Non-pigmented ciliary epithelial cell (primary cell): ENCODE measurements at places on chromosomes 12 and 14.

DNA sequence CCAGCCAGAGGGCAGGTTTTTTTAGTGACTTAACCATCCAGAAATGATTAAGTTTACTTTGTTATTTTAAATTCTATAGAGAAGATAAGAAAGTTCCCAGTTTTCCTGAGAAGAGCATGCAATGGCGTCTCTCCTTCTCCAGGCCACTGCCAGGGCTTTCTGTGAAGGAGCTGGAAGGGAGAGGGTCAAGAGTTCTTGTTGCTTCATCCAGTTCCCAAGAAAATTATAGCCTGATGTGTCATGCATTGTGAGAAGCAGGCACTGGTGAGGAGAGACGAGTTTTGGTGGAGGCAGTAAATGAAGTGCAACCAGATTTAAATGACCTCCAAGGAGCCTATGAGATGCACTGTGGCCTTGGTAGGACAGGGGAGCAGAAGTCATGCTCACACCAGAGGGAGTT is 14.2 kb downstream of the ELK3 start:
- DNase-seq: peak; percentile 71

GRCh38 chr12:57726151-57726883 is 12.2 kb downstream of the AGAP2 start:
- DNase-seq: no peak

- DNase-seq: no peak
These were observed 25.4 kb downstream of the DNAH10 start for GRCh38 chr12:123787466-123787865.

DNA sequence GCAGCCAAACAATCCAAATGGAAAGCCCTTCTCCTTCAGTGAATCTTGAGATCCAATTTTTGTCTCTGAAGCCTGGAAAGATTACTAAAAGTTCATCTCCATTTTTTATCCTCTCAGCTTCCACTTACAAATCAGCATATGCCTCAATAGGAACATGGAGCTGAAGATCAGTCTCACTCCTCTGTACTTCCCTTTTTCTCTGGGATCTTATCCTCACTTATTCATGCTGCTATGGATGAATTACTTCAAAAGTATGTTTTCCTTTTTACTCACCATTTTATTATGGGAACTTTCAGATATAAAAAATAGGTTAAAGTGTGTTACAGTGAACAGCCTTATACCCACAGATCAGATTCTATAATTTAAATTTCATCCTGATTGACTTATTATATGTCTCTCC is 14.4 kb upstream of the NTF3 start:
- DNase-seq: no peak

DNA sequence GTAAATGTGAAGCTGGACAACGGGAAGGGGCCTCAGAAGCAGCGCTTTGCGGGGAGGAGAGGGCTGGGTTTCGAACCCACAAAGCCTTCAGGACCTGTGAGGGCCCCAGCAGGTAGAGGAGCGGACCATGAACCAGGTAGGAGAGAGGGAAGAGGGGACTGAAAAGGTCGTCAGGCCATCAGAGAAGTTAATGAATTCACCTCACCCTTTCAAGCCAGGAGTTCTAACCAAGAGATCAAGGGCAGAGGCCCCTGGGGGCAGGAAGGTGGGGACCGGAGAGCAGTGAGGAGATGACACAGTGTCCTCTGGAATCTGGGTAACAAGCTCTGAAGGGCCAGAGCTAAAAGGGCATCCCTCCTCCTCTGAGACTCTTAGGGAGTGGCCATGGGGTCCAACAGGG is 19.4 kb downstream of the SERPINA1 start:
- DNase-seq: no peak

- no peak for DNase-seq
These were observed 30.9 kb downstream of the ERGIC2 start for GRCh38 chr12:29350080-29350479.

- DNase-seq: no peak
These were observed 126.8 kb upstream of the MAX start for GRCh38 chr14:65228956-65229747.

DNA sequence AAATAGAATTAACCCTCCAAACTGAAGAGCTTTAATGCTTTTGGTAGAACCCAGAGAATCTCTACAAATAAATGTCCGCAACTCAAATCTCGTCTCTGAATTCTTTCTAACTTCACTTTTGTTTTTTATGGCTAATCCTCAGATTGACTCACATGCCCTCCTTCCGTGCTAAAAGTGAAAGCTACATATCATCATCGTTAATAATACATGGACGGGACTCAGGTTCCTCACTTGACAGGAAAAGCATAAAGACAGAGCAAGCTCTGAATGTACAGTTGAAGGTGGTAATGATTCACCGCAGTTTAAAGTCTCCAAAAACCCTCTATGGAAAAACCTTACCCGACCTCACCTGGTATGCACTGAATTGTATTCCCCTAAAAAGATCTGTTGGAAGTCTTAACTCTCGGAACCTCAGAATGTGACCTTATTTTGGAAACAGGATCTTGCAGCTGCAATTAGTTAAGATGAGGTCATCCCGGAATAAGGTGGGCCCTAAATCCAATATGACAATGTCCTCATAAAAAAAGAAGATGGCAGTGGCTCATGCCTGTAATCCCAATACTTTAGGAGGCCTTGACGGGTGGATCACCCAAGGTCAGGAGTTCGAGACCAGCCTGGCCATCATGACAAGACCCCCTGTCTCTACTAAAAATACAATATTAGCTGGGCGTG is 147.4 kb upstream of the FOXN3 start:
- no peak for DNase-seq

DNA sequence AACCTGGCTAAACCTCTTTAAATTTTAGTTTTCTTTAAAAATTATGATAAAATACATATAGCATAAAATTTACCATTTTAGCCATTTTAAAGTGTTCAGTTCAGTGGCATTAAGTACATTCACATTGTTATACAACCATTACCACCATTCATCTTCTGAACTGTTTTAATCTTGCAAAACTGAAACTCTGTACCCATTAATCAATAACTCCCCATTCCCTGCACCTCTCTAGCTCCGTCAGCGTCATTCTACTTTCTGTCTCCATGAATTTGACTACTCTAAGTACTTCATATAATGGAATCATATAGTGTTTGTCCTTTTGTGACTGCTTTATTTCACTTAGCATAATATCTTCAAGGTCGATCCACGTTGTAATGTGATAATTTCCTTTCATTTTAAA is 75.8 kb upstream of the DDHD1 start:
- DNase-seq: no peak

- no peak for DNase-seq
These were observed 28.8 kb downstream of the SIX4 start for GRCh38 chr14:60695327-60695726.

- DNase-seq: no peak
These were observed 205.4 kb upstream of the FKBP4 start for GRCh38 chr12:2589381-2589780.

DNA sequence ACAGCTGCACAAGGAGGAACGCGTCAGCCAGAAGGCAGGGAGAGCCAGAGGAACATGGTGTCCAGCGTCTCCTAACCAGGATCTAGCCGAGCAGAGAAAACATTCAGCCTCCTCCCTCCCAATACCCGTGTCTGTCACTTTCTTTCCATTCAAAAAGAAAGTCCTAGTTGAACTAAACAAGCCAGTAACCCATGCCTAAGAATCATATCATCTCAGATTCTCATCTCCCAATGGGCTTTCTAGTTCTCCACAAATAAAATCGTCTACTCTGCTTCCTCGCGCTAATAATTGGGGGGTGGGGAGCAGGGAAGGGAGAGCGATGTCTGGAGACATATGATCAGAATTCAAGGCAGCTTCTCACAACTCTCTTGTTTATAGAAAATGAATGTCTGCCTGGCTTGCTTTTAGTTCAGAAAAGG is 7.4 kb downstream of the NKX2-1 start:
- DNase-seq: no peak

GRCh38 chr14:91925001-91925726 is 22.3 kb downstream of the FBLN5 start:
- no peak for DNase-seq

DNA sequence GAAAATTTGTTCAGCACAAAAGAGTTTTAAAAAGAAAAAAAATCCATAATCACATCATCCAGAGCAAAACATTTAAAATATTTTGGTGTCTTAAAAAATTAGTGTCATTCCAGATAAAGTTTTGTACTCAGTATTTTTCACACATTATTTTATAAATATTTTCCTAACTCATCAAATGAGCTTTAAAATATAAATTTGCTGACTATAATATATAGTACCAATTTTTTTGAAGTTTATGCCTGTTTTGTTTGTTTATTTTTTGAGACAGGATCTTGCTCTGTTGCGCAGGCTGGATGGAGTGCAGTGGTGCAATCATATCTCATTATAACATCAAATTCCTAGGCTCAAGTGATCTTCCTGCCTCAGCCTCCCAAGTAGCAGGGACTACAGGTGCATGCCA is 164.1 kb downstream of the SLC41A2 start:
- DNase-seq: no peak

GRCh38 chr12:10235761-10236631 is 23.3 kb downstream of the GABARAPL1 start:
- no peak for DNase-seq

DNA sequence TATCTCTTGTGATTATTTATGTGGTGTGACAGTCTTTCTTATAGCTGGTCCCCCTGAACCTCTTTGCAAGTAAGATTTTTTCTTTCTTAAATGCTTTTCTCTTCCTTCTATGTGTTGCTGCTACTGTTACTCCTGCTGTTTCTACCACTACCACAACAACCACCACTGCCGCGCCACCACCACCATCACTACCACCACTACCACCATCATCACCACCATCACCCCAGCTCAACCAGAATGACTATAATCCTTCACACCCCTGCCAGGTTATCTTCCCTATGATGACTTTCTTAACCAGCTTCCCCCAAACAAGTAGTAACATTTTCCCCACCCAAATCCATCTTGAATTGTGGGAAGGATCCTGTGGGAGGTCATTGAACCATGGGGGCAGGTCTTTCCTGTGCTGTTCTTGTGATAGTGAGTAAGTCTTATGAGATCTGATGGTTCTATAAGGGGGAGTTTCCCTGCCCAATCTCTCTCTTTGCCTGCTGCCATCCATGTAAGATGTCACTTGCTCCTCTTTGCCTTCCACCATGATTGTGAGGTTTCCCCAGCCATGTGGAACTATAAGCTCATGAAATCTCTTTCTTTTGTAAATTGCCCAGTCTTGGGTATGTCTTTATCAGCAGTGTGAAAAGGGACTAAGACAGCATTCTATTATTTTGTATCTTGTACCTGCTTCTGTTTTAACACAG is 52.2 kb downstream of the CHST11 start:
- no peak for DNase-seq

- no peak for DNase-seq
These were observed 35.6 kb downstream of the RPS29 start for GRCh38 chr14:49550286-49551184.

DNA sequence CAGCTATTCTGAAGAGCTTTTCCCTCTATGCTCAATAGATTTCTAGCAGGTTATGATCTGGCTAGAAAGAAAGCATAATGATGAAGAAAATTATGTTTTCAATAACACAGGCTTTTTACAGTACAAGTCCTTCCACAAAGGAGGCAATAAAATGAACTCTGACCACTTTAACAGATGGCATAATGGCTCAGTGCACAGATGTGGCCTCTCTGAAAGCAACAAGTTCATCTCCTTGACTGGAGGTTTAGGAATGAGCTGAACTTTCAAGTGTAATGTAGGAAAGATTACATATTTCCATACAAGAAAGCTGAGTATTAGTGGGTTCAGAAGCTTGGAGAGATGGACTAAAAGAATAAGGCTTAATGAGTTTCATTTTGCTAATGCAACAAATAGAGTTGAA is 147.4 kb downstream of the EFCAB11 start:
- DNase-seq: no peak

DNA sequence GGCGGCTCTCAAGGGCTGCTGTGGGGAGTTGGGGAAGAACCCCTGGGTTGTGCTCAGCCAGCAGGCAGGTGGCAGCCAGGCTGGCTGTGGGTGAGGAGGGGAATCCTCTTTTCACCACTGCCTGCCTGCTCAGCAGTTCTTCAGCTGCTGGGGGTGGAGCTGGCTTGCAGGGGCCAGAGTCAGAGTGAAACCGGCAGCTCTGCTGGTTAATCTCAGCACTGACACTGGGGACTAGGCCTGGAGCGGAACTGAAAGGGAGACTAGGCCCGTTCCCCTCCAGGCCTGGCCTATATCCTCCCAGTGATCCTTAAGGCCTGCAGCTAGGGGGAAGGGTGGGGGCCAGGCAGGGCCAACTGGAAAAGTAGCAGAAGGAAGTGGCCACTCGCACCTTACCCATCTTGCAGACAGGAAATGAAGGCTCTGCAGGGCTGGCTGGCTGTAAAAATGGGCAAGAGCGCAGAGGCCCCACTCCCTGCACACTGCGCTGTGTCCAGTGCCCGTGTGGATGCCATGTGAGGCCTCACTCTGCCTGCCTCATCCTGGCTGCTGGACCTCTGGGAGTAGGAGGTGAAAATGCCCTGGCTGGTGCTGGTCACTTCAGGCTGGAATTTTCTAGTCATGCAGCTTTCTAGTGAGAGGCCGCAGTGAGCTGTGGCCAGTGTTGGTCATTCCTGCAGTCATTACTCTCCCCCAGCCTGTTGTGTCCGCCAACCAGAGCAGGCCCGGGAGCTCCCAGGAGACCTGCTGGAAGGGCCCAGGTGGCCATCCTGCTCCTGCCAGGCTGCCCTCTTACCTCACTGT is 39.4 kb downstream of the SH2B3 start:
- DNase-seq: no peak

GRCh38 chr12:77364400-77364799 is 299.0 kb upstream of the E2F7 start:
- no peak for DNase-seq

DNA sequence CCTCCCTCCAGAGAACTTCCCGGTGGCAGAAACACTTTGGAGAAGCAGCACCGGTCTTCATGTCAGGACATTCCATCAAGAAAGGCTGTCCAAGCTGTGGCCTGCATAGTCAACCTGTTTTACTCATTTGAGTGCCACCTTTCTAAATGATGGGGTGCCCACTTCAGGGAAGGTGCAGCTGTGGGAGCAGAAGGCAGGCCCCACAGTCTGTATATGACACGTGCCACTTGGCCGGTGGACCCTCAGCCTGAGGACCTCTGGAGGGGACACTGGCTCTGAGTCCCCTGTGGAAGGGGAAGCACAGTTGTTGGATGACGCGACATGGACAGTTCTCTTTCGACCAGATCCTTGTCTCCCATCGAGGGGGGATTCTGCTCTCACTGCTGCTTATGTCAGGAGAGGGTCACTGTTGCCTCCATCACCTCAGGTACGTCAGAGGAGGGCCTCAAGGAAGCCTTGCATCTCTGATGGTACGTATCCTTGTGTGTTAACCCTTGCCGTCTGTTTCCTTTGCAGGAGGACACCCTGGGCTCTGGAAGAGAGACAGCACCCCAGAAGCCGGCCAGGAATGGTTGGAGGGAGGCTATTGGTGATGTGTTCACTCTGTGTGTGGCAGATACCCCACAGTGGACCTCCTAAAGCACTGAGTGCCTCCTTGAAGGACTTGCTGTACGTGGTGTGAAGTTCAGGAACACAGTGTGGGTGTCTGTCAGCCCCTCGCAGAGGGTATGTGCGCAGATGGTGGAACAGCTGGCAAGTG is 132.1 kb upstream of the RTL1 start:
- DNase-seq: no peak

- peak; percentile 66 for DNase-seq
These were observed 3.4 kb downstream of the SSH1 start for GRCh38 chr12:108853981-108854446.

- DNase-seq: no peak
These were observed 4.8 kb downstream of the CRACR2A start for GRCh38 chr12:3747976-3748619.
